ENCODE measurements at places on chromosomes 12 and 14.

DNA sequence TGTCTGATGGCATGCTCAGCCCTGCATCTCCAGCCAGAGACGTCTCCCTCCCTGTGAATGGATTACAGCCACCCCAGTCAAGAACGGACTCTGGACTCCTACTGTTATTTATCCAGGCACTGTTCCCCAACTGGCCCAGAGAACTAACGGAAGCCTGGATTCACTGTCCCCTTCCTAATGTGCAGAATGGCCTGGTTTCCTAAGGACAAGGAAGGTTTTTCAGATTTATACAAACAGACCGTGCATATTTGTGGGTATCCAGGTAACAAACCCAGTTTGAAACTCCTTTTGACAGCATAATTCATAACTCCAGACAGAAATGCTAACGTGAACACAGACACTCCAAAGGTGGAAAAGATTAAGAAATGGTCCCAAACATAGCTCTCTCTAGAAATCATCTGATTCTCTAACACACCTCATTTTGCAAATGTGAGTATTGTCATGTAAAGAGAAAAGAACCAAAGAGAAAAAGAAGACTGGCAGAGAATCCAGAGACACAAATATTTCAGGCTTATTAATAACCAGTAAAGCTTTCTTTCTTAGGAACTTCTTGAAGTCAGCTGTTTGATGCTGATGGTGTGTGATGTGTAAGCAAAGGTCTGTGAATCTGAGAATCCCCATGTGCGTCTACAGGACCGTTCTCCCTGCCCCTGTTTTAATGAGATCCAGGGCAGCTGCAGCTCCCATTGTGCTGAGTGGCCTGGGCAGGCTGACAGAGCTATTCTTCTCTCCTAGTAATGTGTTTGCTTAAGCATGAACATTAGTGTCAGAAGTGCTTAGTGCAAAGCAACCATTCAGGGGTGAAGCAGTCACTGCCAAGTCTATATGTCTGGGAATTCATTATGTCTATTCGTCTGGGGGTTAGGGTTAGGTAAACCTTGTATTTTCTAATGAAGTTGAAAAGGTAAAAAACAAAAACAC lies 86.8 kb upstream of the HIF1A start:
- no peak for DNase-seq

DNA sequence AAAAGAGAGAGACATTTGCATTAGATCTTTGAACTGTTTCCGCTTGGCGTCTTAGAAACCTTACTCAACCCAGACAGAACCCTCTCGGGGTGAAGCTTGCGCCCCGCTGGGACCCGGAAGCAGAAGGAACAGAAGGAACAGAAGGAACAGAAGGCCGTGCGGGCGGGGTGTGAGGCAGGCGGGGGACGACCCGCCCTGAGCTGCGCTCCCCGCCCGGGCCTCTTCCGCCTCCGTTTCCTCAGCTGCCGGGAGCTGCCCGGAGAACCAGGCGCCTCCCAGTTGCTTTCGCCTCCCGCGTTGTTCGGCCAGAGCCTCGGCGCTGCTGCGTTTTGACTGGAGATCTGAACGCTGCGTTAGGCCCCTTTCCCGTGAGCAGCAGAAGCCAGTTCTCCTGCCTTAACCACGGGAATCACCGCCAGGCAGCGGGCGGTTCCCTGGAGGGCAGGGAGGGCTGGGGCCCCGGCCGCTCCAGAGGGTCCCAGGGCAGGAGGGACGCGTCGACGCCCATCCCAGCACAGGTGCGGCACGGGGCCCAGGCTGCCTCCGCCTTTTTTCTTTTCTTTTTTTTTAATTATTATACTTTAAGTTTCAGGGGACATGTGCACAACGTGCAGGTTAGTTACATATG lies 19.3 kb upstream of the MMP17 start:
- no peak for DNase-seq

GRCh38 chr12:121652767-121653497 lies 16.5 kb downstream of the MORN3 start:
- no peak for DNase-seq

GRCh38 chr12:47892819-47893218 lies 12.0 kb downstream of the VDR start:
- DNase-seq, result no peak

GRCh38 chr14:36511981-36512584 lies 7.9 kb downstream of the NKX2-1 start:
- DNase-seq, result no peak

DNA sequence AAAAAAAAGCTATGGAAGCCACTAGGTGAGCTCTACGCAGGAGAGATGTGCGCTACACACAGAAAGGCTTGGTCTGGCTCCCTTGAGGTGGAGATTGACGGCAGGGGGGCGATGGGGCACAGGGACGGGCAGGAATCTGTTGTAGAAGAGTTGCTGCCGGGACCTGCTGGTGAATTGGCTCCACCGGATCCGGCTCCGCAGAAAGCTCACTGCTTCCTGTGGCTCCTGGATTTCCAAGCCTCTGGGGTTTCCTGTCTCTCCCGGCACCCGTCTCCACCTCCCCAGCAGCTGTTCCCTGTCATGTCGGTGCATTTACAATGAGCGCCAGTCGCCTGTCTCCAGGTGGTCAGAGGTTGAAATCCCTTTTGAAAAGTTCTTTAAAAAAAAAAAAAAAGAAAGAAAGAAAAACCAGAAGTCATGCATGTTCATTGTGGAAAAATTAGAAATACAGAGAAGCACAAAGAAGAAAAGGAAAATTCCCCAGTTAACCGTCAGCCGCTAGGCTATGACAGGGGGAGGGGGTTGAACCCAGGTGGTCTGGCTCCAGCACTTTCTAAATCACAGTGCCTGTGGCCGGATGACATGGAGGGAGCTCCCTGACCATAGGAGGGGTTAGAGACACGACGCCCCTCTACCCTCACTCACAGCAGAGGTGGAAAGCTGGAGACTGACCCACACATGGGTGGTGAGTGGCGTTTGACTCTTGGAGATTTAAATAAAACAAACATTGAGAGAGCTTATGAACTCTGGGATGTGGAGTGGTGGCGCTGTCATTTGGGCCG lies 20.8 kb downstream of the FAM222A start:
- no peak for DNase-seq

GRCh38 chr12:53550595-53550994 lies 43.3 kb upstream of the NPFF start:
- DNase-seq, result no peak

DNA sequence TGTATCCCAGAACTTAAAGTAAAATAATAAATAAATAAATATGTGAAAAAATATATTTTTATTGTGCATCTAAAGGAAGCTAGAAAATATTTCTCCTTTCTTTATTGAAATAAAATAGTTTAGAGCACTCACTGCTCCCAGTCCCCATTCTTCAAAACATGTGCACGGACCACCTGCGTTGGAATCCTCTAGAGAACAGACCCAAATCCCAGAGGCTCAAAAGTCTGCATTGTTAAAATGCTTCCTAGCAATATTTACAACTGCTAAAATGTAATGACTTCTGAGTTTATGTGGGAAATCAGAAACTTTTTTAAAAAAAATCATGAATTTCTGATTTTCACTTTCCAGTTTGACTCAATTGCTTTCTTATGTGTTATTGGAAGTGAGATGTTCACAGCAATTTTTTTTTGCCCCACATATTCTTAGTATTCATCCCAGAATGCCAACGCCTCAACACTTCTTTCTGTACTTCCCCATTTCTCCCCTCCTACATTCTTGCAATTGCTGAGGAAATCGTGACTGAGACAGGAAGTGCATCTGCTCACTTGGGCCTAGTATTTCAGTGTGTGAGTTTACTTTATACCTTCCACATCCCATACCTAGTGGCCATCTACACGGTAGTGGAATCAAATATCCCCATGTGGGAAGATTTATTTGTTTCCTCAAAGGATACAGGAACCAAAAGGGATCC lies 116.0 kb upstream of the FLRT2 start:
- no peak for DNase-seq

- no peak for DNase-seq
These were observed 49.2 kb downstream of the FBXW8 start for GRCh38 chr12:116959845-116960514.

DNA sequence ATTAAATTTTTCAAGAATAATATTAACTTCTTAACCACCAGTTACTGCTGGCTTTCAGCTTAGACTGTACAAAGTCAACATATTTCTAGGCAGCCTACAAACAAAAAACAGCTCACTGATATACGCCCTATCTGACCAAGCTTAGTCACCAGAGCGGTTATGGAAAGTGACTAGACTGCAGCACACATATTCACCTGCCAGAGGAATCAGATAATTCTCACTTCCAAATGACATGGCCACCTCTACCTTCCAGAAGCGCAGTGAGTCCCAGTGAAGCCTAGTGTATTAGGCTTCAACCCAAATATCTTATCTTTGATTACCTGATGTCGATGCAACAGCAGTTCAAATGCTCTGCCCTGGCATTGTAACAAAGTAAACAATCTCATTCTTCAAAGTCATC lies 8.5 kb downstream of the STXBP6 start:
- DNase-seq, result no peak

GRCh38 chr12:69343885-69344612 lies 4.1 kb upstream of the LYZ start:
- DNase-seq, result no peak

- DNase-seq, result no peak
These were observed 13.0 kb upstream of the MFAP5 start for GRCh38 chr12:8675591-8676036.

DNA sequence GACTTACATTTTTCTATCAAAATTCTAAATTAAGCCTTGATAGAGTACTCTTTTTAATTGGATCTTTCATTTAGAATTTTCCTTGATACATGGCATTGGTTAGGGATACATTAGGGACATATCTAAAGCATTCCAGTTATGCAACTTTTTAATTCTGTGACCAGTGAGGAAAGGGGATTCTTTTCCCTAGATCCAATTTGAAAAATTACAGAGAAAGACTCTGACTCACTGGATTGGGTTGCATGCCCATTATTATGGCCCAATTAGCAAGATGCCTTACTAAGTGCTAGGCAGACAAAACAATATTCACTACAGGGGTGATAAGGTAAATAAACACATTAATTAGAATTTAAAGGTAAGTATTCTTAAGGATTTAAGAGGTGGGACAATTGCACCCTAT lies 5.2 kb upstream of the RAD52 start:
- no peak for DNase-seq

DNA sequence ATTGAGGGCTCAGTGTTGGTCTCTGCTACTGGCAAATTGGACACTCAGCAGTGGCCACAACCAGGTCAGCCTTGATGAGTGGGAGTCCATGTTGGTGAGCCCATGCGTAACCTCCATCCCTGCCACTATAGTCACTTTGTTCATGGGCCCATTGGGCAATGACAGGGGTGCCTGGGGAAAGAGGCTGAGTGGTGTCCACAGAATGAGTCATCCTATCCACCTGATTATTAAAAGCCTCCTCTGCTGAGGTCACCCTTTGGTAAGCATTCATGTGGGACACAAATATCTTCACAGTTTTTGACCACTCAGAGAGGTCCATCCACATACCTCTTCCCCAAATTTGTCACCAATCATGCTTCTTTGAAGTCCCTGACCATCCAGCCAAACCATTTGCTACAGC lies 50.0 kb downstream of the FIGNL2 start:
- DNase-seq, result no peak

- no peak for DNase-seq
These were observed 119.6 kb downstream of the LLPH start for GRCh38 chr12:66010787-66011547.

DNA sequence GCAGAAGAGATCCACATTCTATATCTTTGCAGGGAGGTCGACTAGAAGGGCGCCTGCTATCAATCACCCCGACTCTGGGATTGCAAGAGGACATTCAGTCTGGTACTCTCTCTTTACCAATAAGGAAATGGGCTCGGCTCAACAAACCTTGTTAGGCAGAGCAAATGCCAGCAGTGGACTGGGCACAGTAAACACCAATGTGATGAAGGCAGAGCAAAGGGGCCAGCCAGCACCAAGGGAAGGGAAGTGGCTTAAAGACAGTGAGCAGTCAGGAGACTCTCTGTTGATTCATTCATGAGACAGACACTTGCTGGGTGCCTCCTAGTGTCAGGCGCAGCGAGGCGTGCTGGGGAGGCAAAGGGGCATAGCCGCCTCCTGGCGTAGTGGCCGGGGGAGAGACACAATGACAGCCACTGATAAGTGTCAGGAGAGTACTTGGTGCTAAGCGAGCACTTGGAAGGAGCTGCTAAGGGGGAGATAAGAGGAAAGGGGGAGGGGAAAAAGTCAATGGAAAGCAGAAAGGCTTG lies 34.1 kb downstream of the TMCC3 start:
- DNase-seq, result no peak

- DNase-seq, result peak; percentile 74
These were observed 27.4 kb upstream of the STON2 start for GRCh38 chr14:81427348-81428058.

DNA sequence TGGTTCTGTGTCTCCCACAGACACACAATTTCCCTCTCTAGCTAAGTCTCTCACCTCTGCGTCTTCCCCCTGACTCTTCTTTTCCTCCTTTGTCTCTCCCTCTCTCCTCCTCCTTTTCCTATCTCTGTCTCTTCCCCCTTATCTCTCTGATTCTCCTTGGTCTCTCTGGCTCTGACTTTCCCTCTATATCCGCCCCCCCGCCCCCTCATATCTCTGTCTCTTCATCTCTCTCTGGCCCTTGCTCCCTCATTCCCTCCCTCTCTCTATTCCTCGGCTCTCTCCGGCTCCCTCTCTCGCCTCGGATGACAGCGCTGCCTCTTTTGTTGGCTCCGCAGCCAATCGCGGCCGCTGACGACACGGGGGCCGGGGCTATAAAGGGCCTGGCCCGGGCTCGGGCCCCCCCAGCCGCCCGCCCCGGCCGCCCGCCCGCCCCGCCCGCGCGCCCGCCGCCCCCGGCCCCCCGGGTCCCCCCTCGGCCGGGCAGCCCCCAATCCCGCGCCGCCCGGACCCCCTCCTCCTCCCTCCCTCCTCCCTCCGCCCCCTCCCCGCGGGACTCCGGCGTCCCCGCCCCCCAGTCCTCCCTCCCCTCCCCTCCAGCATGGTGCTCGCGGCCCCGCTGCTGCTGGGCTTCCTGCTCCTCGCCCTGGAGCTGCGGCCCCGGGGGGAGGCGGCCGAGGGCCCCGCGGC lies at the start of gene GDF11:
Gene GDF11, plus strand, starts transcription at position 404 of the 687 bp plus-strand sequence. Its CDS starts 195 bp downstream, at position 599.
- DNase-seq, result no peak

GRCh38 chr14:89833661-89834060 lies 120.9 kb downstream of the EFCAB11 start:
- no peak for DNase-seq

DNA sequence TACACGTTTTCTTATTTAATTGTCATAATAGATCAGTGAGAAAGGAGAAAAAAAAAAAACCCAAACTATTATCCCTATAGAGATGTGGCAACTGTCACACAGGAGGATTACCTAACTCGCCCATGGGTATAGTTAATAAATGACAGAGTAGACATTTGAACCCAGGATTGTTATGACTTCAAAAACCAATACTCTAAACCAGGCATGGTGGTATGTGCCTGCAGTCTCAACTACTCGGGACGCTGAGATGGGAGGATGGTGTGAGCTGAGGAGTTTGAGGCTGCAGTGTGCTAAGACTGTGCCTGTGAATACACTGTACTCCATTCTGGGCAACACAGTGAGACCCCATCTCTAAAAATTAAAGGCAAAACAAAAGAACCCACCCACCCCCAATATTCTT lies 114.5 kb downstream of the DENND5B start:
- no peak for DNase-seq

DNA sequence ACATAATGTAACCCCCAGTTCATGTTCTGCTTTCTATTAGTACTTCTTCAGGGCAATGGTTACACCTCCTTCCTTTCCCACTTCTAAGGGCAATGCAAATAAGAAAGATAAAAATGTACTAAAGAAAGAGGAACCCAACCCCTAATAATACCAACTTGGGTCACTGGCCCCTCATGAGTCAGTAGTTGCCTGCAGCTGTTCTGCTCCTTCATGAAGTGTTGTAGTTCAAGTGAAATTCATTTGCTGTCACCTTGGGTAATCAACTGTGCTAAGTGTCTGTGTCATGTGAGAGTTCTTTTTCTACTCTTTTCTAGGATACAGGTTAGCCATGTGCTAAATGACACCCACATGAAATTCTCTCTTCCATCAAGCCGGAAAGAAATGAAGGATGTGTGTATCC lies 91.8 kb downstream of the PLXNC1 start:
- no peak for DNase-seq
